ENCODE measurements at places on chromosomes 7 and 10. TPM values are rescaled to one million over a fixed set of nuclear protein-coding genes. Genes with fewer than 3 reads are reported as not detected.

Gene AASS
- total RNA-seq, result 1.7 TPM

- no peak for DNase-seq
These were observed 12.7 kb downstream of the FZD1 start for GRCh38 chr7:91276909-91277308.

- no peak for DNase-seq
These were observed 78.4 kb downstream of the XRCC2 start for GRCh38 chr7:152597507-152597906.

Gene CYP3A4
- not detected for total RNA-seq

DNA sequence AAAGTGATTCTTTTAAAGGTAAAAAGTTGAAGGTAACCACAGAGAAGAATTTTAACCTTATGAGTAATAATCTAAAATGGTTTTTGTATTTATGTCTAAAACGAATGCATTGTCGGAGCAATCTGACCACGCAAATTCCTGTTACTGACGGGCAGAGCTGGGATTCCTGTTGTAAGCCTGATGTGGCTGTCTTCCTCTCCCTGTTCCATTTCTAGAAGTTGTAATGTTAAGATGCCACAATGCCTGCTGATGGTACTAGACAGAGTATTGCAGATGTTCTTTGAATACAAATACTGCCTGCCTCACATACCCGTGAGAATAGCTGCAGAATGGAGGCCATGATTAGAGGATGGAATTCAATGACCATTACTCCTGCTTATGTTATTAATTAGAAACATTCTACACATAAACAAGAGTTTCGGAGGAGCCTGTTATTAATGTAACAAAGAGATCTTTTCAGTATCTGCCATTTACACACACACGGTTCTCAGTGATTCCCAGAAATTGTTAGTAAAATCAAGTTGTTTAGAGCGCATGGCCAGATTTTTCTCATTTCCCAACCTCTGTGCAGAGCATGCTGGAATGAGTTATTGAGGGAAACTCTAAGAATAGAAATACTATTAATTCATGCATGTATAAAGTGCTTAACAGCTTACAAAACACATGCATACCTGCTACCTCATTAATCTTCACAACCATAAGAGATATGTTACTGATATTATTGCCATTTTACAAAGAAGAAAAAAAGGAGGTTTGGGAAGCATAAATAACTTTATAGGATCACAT lies 196.8 kb downstream of the PTN start:
- no peak for DNase-seq

GRCh38 chr10:1477578-1477977 lies 259.7 kb downstream of the ADARB2 start:
- no peak for DNase-seq

- no peak for DNase-seq
These were observed 9.0 kb upstream of the GPR141 start for GRCh38 chr7:37674531-37674930.

Gene TET1
- total RNA-seq, result 2.2 TPM
